C1 segment of cervical spinal cord (tissue), 14 donors: ENCODE measurements at places on chromosomes 5 and 9.

DNA sequence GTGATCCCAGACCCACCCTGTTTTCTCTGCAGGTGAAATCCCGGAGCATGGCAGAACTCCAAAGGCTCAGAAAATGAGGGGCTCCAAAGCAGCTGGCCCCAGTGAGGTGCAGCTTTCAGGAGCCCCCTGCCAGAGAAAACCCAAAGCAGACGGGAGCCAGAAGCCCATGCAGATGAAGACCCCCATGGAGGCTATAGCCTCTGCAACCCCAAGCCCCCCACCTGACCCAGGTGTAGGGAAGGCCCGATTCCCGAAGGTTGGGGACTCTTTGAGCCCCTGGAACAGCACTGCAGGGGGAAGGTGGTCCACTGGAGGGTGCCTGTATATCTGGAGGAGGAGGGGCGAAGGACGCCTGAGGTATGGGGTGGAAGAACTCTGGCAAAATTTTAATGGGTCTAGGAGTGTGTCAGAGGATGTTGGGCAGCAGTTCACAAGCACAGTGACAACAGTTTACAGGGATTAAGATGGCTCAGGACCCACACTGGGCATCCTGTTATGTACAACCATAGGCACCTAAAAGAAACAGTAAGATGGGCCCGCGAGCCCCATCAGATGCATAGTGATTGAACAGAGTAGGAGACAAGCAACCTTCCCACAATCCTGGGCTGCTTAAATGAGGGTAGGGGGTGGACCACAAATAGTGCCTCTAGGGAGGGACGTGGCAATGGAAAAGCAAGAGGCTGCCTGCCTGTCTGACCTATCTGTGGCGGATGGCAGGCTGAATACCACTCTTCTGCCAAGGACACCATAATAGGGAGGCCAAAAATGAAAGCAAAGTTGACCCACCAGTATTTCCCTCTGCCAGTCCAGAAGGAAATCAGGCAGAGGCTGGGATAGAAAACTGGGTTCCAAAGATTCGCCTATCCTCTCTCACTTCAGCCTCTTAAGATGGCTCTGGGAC, 16.4 kb upstream of the ANXA6 start:
- no peak for DNase-seq

- DNase-seq, result no peak
Measured at GRCh38 chr9:84697509-84698114, 28.1 kb downstream of the NTRK2 start.

GRCh38 chr9:135719472-135719871, 17.5 kb downstream of the KCNT1 start:
- no peak for DNase-seq

DNA sequence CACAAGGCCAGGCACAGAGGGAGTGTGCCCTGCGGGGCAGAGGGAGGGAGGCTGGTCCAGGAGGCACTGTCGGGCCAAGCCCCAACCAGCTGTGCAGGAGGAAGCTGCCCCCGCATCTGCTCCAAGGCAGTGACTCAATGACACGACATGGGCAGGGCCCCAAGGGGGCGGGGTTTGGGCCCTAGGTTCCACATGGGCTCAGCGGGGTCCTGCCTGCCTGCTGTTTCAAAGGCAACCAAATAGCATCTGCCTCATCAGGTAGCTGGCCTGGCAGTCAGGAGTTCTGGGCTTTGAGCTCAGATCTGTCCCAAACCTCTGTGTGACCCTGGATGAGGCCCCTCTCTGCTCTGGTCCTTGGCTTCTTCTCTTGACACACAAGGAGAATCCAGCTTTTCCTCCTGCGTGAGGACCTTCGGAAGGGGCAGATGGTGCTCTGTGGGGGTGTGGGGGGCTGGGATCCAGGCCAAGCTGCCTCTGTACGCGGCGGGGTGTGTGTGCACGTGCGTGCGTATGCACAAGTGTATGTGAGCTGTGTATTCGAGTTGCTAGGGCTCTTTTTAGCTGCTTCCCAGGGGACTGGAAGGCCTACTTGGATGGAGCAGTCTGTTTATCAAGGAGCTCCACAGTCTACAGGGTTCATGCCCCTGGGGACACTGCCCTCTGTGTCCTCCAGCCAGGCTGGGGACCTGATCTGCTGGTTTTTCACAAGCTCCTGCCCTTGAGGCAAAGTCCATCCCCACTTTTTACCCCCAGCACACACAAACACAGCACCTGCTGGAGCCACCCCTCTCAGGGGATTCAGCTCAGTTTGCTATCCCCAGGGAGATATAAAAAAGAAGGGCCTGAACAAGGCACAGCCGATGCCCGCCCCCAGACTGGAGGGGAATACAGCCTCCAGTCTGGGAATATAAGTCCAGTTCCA, 138.9 kb downstream of the RGS3 start:
- DNase-seq, result peak; percentile 10

DNA sequence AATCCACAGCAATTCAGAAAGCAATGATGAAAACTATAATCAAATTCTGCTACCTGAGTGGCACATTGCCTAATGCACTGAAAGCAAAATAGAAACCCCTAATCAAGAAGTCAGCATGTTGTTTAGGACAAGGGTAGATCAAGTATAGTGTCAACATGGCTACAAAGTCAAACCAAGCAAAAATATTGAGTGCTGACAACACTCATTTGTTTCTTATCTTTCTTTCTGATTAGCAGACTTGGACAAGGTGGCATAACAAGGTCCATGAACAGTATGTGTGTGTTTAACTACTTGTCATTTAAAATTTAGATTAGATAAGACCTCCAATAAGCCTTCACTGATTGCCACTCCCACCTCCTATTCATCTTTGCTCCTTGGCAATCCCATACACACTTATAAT, 332.4 kb downstream of the KIAA0825 start:
- DNase-seq, result no peak

DNA sequence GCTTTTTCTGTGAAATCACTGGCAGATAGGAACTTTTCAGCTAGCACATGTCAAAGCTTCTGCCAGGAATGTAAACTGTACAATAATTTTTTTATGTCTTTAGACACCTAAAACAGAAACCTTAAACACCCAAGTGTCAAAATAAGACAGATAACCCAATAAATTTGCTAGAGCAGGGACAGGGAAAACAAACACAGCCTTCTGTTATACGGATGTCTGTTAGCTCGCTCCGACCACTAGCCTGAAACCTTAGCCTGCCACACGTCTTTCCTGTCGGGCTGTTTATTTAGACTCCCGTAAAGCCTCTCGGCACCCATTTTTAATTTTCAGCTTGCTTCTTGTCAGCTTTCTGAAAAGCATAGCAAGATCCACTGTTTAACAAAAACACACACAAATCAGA, 355.4 kb upstream of the SLC24A2 start:
- DNase-seq, result no peak

DNA sequence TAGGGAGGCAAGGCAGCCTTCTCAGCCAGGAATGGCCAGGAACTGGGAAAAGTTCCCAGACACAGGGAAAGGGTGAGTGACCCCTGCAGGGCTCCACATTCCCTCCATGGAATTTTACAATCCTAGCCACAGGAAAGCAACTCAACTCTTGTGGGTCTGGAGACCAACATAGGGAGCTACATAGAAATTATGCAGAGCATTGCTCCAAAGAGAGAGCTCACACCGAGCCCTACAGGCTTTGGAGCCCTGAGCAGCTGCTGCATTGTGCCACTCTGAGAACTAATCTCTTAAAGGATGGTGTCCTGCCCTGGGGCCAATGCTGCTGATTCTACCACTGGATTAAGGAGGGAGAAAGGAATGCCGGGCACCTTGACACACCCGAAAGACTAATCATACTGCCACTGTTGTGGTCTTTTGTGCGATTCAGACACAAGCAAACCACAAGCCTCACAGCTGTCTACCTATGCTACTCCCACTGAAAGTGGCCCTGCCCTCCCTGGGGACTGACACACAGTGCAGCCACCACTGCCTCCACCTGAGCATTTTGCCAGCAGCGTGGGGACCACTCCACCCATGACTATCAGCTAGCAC, 1089.8 kb upstream of the NUDT12 start:
- no peak for DNase-seq

GRCh38 chr9:88258024-88258423, 119.7 kb upstream of the SPATA31C2 start:
- DNase-seq, result no peak

DNA sequence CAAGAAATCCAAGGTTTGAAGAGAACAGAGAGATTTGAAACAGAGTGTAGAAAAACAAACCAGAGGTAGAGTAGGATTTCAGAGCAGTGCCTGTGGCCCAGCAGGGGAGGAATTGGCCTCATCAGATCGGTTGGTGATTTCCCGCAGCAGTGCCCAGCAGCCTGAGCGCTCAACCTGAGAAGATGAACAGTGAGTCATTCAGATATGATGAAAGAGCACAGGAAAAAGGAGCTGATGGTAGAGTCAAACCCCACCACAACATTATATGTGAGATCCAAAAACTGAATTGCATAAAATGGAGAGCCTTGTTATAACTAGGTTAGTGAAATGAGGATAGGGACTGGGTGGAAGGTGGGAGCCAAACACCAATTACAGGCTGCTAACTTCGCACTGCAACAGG, 248.9 kb downstream of the PIK3R1 start:
- no peak for DNase-seq

GRCh38 chr9:85013703-85014102, 344.2 kb downstream of the NTRK2 start:
- DNase-seq, result no peak

DNA sequence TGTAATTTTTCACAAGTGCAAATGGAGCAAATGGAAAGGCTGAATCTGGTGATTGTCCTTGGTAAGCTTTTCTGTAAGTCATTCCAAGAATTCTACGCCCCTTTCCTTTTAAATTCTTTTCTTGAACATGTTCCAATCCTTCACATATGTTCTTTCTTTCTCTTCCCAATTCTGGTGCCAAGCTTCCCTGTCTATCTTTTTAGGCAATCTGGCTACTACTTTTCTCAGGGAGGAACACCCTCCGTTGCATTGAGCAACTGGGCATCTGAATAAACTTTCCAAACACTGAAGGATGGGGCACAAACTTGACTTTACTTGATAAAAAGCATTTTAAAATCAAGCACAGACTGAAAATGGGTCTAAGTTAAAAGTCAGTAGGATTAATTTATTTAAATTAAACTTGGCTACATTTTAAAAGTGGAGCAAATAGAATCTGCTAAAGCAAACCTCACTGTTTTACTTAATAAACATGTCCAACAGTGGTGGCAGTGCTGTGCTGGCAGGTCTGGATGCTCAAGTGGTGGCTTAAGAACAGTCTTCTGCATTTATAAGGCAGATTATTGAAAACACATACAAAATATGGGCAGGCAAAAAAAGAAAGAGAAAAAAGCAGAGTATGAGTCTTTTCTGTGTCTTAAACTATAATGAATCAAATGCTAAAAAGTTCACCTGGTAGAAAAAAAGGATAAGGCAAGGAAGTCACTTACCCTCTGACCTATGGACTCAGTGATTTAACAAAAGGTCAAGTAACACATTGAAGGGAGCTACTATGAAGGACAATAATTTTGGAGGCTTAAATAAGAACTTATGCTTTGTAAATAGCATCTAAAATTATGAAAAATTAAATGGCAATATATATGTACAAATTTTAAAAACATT, 5.4 kb downstream of the ELL2 start:
- no peak for DNase-seq

GRCh38 chr5:180135128-180135955, 63.8 kb upstream of the RNF130 start:
- DNase-seq, result no peak

GRCh38 chr9:104743376-104743985, 4.0 kb upstream of the NIPSNAP3A start:
- DNase-seq, result no peak
